Stimulated activated CD4-positive, alpha-beta T cell treated with anti-CD3 and anti-CD28 coated beads, TNF-alpha, amount 100 ng/mL, for 1 hour (primary cell): ENCODE measurements at places on chromosomes 3 and 15.

- DNase-seq: no peak
Measured at GRCh38 chr3:57948781-57949242, 59.4 kb upstream of the FLNB start.

DNA sequence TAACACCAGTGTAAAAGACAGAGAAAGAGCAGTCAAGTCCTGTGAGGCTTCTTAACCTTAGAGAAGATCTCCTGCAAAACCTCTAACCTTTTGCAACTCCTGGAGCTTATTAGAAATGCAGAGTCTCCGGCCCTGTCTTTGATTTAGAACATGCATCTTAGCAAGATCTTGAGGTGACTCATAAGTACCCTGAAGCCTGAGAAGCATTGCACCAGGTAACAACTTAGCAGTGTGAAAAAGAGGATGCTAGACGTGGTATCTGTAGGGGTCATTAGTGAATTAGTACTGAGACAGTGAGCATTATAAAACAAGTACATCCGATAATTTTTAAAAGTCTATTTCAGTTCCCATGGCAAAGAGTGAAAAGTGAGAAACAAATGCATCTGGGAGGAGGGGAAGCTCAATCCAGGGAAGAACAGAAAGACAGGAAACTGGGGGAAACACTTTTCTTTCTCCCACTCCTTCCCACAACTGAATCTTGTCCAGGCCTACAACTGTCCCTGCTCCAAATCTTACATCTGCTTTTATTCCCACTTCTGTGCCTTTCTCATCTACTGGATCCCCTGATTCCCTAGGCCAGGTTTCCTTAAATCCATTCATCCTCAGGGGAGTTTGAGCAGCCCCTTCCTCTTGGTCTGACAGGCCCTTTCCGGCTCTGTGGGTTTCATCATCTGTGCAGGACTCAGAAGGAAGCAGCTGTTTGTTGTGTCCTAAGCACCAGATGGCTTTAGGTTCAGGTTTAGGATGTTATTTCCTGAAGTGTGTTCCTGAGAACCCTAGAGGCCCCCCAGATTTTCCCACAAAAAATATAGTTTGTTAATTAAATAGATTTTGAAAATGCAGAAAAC, 128.1 kb upstream of the IL12A start:
- no peak for DNase-seq

DNA sequence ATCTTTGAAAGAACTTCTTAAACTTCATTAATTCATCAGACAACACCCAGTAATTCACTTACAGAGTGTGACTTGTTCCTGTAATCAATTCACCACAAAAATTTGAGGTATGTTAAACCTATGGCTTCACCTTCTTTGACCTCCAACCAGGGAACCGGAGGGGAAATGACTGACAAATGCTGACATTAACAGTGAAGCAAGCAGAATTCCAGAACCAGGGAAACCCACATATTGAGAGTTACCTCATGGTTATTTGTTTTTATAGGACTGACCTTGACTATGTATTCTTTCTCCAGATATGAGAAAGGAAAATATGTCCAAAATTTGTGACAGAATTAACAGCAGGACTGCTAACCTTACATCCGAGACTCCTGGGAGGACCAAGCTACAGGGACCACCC, 2.7 kb downstream of the P3H2 start:
- DNase-seq: no peak

DNA sequence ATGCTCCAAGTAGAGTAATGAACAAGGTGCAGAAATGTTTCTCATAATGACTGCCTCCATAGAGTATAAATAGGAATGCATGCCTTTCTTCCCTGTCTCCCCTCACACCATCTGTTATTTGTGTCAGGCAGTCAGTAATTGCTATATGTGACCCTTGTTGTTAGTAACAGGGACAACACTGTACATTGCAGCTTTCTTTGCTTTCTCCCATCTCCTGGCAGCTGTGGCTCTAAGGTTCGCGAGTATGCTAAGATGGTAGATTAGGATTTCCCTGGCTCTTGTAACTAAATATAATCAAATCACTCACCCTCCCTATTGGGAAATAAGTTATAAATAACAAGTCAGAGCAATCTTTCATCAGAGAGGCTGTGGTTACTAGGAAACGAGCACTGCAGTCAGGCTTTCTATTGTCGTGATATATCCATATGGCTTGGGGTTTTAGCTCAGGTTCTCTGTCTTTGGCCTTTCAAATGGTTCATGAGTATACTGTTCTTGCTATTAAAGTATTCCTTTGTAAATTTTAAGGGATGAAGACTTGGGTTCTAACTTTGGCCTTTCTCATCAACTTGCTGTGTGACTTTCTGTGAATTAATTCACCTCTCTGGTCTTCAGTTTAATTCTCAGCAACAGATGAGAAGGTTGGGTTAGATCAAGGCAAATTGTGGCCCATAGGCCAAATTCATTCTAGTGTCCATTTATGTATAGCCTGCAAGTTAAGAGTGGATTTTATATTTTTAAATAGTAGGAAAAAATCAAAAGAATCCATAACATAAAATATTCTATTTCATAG, 8.1 kb upstream of the MINDY4B start:
- DNase-seq: no peak

DNA sequence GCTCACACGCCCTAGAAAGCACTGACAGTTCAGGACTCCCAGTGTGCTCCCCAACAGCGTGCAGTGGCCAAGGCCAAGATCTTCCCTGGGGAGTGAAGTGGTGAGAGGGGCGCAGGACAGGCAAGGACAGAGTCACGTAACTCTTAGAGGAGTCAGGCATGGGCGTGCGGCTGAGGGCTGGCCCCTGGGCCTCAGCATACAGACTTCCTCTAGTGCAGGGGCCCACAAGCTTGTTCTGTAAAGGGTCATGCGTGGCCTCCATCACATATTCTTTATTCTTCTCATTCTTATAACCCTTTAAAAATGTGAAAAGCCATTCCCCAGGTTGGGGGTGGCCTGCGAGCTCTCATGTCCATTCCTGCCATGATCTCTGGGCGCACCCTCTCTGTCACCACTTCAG, 25.2 kb downstream of the TMEM43 start:
- DNase-seq: no peak

DNA sequence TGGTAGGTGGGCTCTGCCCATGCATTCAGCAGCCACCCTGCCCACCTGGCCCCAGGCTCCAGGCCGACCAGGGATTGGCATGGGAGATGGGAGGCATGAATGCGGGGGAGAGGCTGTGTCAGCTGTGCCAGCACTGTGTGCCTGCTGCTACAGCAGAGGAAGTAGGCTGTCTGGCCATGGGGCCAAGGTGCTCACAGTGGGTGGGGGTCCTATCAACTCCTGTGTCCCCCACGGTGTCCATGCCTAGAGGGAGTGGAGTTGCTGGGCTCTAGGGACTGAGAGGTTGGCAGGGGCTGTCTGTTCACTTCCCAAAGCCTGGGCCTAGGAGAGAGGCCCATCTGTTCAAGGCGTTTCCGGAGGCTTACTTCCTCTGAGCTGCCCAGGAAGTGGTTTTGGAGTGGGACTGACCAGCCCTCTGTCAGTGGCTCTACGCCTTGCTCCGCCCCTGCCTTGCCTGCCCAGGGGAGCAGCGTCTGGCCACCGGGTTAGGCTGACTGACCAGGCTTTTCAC, 5.8 kb downstream of the PRKCD start:
- DNase-seq: no peak
